ENCODE measurements at places on chromosomes 2 and 18.
A peak's percentile ranks its signal among the peaks of the same experiment; 100 is the strongest.

DNA sequence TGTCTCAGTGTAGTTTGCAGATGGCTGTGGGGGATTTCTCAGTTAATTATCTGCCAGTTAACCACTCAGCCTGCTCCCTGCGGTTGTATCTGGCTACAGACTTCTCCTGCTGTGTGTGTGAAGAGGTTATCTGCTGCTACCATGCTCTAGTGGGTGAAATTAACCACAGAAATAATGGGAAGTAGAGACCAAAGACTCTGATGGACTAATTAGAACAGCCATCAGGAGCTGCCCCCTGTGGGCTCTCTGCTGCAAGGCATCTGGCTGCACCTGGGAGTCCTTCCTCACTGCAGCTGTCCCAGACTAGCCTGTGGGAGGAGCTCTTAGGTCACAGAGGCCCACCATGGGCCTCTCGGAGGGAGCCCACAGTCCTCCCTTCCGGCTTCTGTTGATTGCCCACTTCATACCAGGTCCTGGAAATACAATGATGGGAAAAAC lies 66.6 kb downstream of the CTIF start:
- DNase-seq = no peak

DNA sequence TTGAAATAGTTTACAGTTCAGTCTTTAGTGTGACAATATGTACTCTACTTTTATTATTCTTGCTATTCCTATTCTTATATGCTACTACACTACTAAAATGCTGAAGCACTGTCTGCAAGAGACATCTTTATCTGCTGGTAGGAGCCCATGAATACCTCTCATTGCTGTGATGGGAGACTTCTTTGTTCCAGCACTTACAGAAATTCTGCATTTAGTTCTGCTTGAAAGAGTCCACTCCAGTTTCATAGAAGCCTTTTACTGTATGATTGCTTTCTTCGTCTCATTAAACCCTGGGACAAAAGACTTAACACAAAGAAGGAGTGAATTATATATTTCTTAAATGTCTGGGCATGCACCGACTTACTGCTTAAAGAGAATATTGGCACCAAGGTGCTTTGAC lies 272.7 kb downstream of the CD226 start:
- DNase-seq = no peak

DNA sequence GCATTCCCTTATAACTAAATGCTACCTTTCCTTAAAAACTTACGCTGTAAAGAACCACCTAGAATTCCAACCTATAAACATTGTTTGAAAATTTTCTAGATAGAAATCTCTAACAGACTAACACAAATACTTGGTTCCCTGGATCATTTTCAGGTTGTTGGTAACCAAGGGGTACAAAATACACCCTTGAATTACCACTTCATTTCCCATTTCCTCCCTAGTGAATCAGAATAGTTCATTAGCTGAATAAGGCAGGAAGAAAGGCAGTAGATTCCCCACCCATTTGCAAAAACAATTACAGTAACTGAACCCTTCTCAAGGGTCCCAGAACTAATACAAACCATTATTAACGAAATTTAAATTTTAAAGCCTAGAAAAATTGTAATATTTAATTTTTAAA lies 5.5 kb downstream of the MEX3C start:
- no peak for DNase-seq

DNA sequence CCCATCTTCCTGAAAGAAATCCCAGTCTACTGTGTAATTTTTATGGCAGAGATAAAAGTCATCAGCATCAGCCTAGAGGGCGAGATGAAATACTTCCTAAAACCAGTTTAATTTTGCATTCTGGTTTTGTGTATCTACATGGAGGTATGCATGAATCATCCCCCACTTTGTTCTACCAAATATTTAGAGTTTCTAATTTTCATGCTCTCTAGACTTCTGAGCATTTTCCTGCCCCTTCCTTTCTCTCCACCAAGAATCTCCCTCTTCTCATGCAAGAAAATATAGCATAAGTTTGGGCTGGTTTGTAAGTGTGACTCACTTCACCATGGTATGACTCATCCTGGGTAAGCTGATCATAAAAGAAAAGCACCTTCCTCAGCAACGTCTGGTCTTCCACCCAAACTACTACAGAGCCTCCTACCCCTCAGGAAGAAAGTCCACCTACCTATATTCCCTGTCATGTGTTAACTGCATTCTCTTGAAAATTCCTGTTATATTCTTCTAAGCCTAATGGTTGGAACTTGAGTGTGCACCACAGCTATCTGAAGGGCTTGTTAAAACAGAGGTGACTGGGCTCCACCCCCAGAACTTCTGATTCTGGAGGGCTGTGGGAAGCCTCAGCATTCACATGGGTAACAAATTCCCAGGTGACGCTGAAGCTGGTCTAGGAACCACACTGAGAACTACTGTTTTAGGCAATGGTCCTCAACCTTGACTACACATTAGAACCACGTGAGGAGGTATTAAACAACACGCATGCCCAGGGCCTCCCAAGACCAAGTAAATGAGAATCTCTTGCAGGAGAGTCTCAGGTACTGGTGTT lies 37.4 kb upstream of the RAPGEF4 start:
- DNase-seq = peak; percentile 22

GRCh38 chr18:9695605-9696004 lies 12.5 kb upstream of the RAB31 start:
- no peak for DNase-seq

GRCh38 chr2:39942950-39943349 lies 163.9 kb upstream of the THUMPD2 start:
- no peak for DNase-seq

DNA sequence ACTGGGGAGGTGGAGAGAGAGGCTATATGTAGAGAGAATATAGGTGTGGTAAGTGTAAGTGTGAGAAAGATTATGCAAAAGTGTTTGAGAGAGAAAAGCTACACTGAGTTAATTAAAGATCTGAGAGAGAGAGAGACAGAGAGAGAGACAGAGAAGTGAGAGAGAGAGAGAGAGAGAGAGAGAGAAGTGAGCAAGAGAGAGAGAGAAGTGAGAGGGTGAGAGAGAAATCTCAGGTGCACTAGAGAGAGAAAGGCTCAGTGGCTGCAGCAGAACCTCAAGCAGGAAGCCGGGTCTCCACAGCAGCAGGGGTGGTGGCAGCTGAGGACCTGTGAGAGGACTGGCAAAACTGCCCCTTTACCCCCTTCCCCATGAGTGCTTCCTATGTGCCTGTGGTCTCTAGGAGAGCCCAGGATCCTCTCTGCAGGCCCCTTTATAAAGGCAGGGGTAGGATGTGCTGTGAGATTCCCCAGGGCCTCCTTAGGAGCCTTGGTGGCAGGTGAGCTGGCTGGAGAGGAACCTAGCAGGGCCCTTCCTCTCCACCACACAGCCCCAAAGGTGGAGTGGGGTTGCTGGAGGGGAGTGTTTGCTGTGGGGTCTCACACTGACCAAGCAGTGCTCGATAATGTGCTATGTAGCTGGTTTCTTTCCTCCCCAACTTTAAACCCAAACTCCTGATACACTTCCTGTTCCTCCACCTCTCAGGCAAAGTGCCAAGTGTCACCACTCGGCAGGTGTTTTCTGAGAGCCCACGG lies 52.6 kb downstream of the SLC4A5 start:
- peak; percentile 39 for DNase-seq

DNA sequence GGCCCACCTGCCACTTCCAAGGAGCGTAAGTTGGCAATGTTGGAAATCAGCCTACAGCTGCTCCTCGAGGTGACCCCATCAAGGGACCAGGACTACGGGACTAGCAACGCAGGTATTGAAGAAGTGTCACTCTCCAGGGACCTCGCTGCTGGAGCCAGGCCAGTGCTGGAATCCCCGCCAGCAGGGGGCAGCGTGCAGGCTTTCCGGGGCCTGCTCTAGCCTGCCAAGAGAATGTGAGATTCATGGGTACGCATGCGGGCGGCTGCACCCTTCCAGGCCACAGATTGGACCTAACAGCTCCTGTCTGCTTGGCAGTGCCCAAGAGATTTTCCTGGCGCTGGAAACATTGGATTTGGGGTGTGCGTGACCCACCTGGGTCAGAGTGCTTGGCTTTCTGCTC lies 182.8 kb upstream of the RAB12 start:
- peak; percentile 54 for DNase-seq

- DNase-seq = peak; percentile 1
Observed at GRCh38 chr2:233807215-233807865, 29.2 kb downstream of the MROH2A start.

GRCh38 chr2:62505109-62505749 lies 766 bp downstream of the TMEM17 start:
- no peak for DNase-seq

GRCh38 chr18:8379187-8379941 lies 229.9 kb upstream of the RAB12 start:
- no peak for DNase-seq

DNA sequence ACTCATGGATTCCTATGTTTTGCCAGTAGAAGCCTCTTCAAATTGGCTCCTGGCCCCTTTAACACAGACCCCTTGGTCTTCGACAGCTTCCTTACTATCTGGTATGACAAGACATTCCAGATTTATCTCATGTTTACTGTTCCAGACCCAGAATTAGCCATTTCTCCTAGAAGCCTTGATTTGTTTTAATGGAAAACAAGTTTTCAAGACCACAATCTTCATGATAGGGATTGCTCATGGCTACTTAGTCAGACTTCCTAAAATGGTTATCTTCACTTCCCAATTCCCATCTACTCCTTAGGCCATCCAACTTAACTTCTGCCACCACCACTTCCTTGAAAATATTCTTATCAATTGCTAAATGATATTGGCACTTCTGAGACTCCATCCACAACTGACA lies 63.2 kb downstream of the TTC32 start:
- no peak for DNase-seq

DNA sequence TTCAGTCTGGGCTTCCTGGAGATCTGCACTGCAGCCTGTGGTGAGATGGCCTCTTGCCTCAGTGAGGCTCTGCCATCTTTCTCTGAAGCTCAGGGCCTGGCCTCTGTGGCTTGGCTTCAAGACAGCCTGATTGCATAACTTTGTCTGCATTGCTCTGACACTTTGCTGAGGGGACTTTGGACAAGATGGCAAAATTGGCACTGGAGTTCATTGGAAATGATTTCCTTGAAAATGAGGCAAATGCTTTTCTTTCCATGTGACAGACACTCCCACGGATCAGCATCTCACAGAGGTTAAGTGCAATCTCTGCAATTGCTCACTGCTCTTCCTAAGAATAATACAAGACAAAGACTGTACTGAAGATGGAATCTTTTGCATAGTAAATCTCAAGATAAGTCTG lies 166.8 kb downstream of the KCNS3 start:
- DNase-seq = no peak

DNA sequence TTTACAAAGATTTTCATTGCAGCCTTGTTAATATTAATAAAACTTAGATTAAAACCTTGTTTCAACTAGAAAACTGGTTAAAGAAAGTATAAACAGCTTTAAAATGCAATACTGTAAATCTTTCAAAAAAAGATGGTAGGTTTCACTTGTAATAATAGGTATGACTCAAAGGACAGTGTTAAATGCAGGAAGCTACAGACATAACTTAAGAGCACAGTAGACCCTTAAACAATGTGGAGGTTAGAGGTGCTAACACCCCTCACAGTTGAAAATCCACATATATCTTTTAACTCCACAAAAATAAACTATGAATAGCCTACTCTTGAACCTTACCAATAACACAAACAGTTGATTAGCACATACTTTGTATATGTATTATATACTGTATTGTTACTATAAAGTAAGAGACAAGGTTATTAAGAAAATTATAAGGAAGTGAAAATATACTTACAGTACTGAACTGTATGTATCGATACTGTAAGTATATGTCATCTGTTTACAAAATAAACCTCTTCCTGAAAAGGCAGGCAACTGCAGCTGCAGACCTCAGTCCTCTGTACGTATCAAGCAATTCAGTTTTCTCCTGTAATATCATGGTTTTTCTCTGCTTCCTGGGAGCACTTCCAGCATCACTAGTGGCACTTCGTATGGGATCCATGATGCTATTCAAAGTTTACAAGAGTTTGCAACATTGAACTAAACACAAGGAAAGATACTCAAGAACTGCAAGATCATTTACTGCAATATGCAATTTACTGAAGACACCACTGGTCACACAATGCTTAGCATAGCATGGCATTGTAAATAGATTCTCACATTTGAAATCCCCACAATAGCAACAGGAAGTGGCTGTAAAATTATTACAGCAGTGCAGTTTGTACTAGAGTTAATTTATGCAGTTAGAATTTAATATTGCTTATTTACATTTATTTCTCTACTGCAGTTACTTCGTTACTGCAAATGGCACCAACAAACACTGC lies 610.5 kb upstream of the LRRTM4 start:
- no peak for DNase-seq

- DNase-seq = no peak
Observed at GRCh38 chr2:45705233-45705632, 53.8 kb downstream of the PRKCE start.

GRCh38 chr2:9356261-9356660 lies 67.1 kb downstream of the ITGB1BP1 start:
- no peak for DNase-seq

DNA sequence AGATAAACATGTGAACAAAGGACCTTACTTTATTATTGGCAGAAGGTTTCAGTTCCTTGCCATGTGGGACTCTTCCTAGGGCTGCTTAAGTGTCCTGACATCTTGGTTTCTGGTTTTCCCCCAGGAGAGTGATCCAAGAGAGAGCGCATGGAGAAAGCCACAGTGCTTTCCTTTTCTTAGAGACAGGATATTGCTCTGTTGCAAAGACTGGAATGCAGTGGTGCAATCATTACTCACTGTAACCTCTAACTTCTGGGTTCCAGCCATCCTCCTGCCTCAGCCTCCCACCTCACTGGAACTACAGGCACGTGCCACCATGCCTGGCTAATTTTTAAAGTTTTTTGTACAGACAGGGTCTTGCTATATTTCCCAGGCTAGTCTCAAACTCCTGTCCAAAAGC lies 38.1 kb upstream of the TCF7L1 start:
- no peak for DNase-seq

GRCh38 chr18:32961538-32961937 lies 188.7 kb upstream of the KLHL14 start:
- no peak for DNase-seq

- DNase-seq = no peak
Observed at GRCh38 chr2:121084130-121084680, 200.8 kb downstream of the TFCP2L1 start.

DNA sequence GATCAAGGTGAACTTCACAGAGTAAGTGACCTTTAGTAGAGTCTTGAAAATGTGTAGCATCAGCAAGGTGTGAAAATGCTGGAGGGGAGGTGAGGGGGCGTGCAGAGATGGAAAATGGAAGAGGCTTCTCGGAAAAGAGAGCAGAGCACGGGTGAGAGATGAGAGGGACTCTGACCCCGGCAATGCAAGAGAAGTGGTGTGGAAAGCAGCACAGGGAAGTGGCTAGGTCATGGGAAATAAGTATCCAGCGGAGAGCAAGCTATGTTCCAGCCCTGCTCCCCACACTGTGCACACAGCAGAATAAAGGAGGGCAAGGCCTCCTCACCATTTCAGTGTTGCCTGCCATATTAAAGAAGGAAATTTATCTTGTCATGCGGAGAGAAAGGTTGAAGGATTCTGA lies 241.7 kb upstream of the DOK6 start:
- DNase-seq = no peak

GRCh38 chr18:56100090-56100722 lies 512.2 kb upstream of the TCF4 start:
- no peak for DNase-seq
